ENCODE measurements at places on chromosomes 5 and 9. TPM values are rescaled to one million over a fixed set of nuclear protein-coding genes. Genes with fewer than 3 reads are reported as not detected.

- H3K27ac ChIP-seq: no peak overlapping the region
- no peaks in the 10 kb centered on the region for H3K36me3 ChIP-seq
- no peaks in the 10 kb centered on the region for H3K4me1 ChIP-seq
These were observed 75.6 kb downstream of the RALGPS1 start for GRCh38 chr9:126989847-126990842.

- no peak for DNase-seq
- no peak overlapping the region for H3K4me3 ChIP-seq
- H3K27me3 ChIP-seq: no peaks in the 10 kb centered on the region
- H3K36me3 ChIP-seq: no peaks in the 10 kb centered on the region
These were observed 12.5 kb upstream of the NOTCH1 start for GRCh38 chr9:136558373-136558772.

DNA sequence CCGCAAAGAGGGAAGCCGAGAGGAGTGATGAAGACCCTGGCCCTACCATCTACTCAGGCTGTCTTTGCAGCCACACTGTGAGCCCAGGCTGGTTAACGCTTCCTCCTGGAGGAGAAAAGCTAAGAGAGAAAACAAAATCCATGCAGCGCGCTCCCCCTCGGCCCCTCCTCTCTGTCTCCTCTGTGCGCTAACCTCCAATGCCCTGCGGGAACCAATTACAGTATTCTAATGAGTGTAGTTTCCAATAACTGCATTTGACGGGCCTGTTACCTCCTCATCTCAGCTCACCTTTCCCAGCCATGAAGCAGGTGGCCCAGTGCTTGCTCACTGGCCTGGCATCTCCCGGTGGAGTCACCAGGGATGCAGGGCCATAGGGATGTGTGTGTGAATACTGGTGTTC, 565.5 kb downstream of the EBF1 start:
- DNase-seq: no peak
- no peaks in the 10 kb centered on the region for H3K36me3 ChIP-seq
- H3K4me1 ChIP-seq: no peaks in the 10 kb centered on the region
- H3K4me3 ChIP-seq: no peak overlapping the region

SCGB3A2 gene
- total RNA-seq: not detected

PCDHB6 gene
- total RNA-seq: 0.87 TPM
